Dermis blood vessel endothelial cell (primary cell): ENCODE measurements at places on chromosomes 11 and 22.

- DNase-seq, result no peak
These were observed 2.0 kb downstream of the PRDM10 start for GRCh38 chr11:130000552-130001176.

GRCh38 chr22:50435291-50436014 is 39.4 kb downstream of the SBF1 start:
- DNase-seq, result no peak

DNA sequence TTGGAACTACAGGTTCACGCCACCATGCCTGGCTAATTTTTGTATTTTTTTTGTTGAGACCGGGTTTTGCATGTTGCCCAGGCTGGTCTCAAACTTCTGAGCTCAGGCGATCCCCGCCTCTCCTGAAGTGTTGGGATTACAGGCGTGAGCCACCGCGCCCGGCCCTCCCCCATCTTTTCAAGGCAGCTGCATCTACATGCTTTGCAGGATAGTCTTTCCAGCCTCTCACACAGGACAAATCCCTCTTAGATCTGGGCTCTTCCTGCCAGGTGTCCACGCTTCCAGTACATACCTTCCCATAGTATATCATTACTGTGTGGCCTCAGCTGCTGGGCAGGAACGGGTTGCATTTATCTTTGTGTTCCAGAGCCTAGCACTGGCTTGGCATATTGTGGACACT is 49.7 kb downstream of the C11orf96 start:
- DNase-seq, result no peak

GRCh38 chr11:3107608-3108182 is 50.5 kb upstream of the CARS1 start:
- no peak for DNase-seq

DNA sequence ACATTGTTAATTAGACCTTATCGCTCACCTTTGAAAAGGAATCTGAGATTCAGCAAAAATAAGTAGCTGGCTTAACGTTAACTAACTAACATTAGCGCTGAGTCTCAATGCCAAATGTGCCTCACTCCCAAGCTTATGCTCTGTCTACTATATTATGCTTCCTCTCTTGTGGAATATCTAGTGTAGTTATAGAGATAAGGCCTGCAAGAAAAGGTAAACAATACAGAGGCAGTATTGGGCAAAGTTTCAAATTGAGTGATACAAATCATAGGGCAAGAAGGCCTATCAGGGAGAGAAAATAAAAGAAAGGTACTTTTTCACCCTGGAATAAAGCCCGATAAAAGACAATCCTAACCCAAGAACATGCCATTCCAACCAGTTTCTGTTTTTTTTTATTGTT is 61.6 kb upstream of the SLC17A6 start:
- DNase-seq, result no peak

- DNase-seq, result no peak
These were observed 12.1 kb upstream of the ELFN2 start for GRCh38 chr22:37439347-37439746.

DNA sequence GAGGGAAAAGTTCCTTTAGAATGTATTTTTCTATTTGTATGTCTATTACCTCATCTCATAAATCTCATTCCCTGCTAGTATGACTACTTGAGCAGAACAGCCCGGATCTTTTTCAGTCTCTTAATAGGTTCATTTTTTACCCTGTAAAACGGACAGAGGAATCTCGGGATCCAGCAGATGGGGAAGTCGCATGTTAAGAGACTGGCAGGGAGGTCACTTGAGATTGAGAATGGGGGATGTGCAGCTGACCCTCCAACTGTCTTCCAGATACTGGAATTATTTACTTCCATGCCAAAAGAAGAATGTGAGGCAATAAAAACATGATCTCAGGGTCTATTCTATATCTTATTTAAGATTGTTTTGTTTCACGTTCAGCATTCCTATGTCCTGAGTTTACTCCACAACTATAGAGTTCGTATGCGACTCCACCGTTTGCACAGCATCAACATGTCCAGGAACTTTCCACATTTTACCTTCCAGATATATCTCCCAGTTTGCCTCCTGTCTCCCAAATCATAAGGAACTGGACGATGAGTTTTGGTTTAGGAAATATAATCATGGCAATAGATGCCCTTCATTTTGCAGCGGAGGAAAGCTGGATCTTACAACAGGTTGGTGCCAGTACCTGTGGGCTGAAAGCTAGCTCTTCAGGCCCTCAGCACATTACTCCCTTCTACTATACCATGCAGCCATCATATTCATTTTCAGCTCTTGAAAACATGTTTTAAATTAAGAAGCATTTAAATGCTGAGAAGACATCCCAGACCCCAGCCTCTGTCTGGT is 181.5 kb downstream of the MAML2 start:
- no peak for DNase-seq

DNA sequence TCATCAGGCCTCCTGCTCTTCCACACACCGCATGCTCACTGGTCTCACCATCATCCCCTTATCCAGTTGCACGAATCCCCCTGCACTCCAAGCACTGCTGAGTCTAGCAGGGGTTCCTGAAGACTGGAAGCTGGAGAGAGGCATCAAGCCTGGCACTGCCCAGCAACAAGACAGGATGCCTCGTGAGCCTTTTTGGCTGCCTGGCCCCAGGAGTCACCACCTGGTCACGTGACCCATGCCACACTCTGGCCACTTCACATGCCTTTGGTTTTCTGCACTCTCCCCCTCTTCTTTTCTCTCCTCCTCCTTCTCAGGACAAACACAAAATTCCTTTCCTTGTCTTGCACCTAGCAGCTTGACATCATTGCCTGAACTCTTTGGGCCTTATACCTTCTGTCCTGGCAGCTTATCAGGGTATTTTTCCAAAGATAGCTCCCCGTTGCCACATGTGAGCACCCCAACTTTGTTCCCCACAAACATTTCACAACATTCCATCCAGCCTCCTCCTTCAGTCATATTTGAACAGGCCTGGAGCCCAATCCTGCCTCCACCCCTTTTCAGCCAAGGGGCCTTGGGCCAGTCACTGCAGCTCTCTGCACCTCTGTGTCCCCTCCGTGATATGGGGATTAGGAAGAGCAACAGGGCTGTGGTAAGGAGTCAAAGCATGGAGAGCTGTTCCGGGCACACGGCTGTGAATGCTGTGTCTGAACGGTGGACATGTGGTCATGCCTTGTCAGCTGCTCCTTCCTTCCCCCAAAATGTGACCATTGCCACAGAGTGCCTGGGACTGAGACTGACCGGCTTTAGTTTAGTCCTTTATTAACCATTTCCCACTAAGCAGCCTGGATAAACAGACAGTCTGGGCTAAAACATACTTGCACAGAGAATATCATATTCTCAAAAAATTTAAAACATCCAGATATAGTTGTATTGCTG is 2.8 kb upstream of the PACSIN2 start:
- DNase-seq, result no peak

GRCh38 chr11:57588046-57588710 is 9.3 kb upstream of the SERPING1 start:
- no peak for DNase-seq

GRCh38 chr11:1927848-1928469 is 8.5 kb downstream of the TNNT3 start:
- no peak for DNase-seq

DNA sequence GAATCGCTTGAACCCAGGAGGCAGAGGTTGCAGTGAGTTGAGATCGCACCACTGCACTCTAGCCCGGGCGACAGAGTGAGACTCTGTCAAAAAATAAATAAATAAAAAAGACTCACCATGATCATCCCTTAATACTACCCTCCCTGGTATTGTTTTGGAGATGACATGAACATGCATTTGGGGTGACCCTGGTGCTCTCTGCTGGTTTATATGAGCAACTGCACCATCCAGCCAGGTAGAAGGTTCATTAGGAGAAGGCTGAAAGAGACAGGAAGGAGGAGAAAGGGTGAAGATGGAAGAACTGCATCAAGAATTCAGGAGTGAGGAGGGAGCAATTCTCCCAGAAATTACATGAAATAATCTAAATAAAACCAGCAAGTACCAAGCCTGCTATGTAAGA is 37.8 kb downstream of the SLC5A1 start:
- peak; percentile 56 for DNase-seq

DNA sequence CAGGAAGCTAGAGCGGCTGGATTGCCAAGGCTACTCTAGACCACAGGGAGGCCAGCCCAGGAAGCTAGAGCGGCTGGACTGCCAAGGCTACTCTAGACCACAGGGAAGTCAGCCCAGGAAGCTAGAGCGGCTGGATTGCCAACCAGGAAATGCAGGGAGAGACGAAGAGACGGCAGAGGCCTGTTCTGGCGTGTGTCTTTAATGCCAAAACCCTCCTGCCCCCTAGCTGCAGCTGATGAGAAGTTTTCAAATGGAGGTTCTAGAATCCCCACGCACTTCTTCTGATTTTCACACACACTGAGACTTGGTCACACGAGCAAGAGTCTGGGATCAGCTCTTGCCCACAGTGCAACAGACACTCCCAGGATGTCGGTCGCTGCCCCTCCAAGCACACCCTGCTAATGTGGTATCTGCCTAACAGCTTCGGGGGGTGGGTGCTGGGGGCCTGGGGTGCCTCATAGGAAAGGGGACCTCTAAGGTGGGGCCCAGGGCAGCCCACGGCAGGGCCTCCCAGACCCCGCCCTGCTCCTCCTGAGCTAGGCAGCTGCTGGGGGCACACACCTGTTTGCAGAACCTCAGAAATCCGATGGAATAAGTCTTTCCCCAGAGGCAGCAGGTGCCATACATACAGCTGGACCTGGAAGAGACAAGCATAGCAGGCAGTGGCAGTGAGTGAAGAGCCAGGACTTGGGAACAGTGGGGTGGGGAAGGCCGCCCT is 28.5 kb downstream of the MAFF start:
- DNase-seq, result peak; percentile 90

- peak; percentile 59 for DNase-seq
These were observed 396 bp downstream of the TEF start for GRCh38 chr22:41382098-41382578.

GRCh38 chr11:17923217-17923616 is 89.6 kb downstream of the SERGEF start:
- no peak for DNase-seq

DNA sequence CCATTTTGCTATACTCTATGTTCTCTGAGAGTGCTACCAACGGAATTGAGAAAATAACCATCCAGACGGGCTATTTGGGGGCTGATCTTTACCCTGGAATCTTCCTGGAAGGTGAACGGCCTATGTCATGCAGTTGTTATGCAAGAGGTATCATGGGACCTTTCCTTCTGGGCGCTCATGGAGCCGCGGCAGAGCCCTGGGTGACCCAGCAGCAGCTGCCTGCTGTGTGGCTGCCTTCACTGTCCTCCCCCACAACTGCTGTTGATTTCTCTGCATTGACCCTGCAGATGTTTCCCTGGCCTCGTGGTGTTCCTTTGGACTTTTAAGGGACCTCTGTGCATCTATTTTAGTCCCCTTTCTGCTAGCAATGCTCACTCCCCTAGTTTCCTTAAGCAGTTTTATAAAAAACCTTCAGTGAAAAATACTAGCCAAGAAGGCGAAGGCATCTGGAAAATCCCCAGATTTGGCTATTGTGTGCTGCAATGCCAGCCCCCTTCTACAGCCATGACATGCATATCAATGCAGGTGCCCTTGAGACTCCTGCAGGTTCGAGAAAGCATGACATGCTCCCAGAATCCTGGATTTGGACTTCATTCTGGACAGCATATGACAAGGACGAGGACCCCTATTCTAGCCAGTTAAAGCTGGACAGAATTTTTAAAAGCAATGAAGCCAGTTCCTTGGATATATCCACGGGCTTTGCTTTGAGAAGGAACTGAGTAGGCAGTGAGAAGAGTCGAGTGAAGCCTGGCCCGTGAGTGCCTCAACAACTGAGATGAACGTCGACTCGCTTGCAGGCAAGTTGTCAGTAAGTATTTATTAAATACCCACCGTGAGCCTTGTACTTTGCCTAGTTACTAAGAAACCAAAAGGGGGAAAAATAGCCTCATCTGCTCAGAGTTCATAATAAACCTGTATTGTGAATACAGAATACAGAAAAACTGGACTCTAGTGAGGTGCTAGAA is at the start of gene SLC25A18:
TSS of gene SLC25A18 (plus strand) at position 593 of the 965 bp plus-strand sequence. CDS start 16,447 bp downstream, outside the sequence.
- no peak for DNase-seq

- DNase-seq, result no peak
These were observed 799.6 kb upstream of the ARHGAP42 start for GRCh38 chr11:99887481-99887880.

GRCh38 chr11:28108958-28109357 is 770 bp downstream of the METTL15 start:
- DNase-seq, result peak; percentile 22

GRCh38 chr22:24134090-24134846 is 47.0 kb upstream of the SUSD2 start:
- DNase-seq, result no peak

- no peak for DNase-seq
These were observed 27.0 kb downstream of the MPPED1 start for GRCh38 chr22:43438666-43439347.

DNA sequence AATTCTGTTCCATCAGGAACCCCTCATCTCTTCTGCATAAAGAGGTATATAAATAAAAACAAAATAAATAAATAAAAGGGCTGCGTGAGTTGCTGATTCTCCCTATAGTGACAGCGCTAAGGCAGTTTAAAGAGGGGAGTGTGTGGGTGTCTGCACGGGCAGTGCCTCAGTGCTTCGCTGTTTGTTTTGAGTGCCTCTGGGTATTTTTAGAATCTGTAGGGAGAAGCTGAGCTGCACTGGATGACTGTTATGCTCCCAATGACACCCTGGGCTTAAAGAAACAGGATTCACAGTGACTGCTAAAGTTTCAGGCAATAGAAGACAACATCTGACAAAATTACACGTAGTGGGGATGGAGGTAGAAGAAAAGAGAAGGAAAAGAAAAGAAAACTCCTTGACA is 38.8 kb downstream of the SLC1A2 start:
- no peak for DNase-seq

DNA sequence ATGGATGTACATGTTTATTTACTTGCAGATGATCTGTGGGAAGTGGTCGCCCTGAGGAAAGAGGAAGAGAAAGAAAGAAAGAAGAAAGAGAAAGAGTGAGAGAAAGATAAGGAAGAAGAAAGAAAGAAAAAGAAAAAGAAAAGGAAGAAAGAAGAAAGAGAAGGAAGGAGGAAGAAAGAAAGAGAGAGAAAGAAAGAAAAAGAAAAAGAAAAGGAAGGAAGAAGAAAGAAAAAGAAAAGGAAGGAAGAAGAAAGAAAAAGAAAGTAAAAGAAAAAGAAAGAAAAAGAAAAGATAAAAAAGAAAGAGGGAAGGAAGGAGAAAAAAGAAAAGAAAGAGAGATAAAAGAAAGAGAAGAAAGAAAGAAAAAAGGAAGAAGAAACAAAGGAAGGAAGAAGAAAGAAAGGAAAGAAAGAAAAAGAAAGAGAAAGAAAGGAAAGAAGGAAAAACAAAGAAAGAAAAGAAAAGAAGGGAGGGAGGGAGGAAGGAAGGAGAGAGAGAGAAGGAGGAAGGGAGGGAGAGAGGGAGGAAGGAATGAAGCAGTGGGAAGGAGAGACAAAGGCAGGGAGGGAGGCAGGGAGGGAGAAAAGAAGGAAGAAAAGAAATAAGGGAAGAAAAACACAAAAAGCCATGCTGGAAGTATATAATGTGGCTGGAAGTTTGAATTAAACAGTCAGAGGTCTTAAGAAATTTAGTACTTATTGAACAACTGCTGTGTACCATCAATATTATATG is 976.6 kb downstream of the FAM181B start:
- no peak for DNase-seq

DNA sequence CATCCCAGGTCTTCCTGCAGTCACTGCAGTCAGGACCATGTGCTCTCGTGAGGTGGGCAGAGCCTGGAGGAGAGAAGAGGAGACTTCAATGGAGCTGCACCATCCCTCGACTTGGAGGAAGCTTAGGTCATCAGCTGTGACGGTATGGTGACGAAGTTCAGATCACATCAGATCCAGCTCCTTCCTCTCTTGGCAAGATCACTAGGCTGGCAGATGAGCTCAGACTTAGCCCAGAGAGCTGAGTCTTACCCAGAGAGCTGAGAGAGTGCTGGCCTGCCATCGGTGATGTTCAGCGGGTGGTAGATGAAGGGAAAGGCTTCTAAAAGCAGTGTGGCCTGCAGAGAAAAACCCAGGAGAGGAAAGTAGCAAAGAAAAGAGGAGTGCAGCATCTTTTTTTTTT is 1.8 kb upstream of the SLC15A3 start:
- DNase-seq, result peak; percentile 71
